Fibroblast of skin of left quadriceps (primary cell): ENCODE measurements at places on chromosomes 2 and 18.
A peak's percentile ranks its signal among the peaks of the same experiment; 100 is the strongest.

DNA sequence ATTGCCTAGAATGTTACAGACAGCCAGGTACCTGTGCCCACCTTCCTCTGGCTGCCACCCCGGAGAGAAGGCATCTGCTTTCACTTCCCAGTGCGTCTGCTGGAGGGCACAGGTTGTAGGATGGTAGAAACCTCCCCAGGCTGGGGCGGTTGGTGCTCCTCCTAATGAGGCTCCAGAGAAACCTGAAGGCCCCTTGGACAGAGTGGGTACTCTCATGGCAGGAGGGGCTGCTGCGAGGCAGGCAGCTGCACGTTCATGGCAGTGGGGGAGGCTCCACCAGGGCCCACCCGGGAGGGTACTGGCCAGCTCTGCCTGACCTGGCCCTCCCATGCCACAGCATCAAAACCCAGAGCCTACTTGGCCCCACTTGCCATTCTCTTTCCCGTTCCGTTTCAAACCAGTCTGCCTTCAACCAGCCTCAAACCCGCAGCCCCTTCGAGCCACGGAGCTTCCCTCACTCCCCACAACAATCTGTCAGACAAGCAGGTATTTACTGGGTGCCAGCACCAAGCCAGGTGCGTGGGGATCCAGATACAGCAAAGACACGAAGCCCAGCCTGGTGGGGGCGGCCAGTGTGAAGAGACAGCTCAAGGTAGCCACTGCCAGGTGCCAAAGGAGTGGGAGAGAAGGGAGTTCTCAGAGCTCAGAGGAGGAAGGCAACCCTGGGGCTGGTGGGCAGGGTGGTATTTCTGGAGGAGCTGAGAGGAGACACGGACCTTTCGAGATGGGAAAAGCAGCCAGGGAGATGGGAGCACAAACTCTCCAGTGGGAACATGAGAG is 229.6 kb downstream of the LOXHD1 start:
- DNase-seq: no peak

- no peak for DNase-seq
Observed at GRCh38 chr2:179266271-179266670, 1.6 kb upstream of the SESTD1 start.

DNA sequence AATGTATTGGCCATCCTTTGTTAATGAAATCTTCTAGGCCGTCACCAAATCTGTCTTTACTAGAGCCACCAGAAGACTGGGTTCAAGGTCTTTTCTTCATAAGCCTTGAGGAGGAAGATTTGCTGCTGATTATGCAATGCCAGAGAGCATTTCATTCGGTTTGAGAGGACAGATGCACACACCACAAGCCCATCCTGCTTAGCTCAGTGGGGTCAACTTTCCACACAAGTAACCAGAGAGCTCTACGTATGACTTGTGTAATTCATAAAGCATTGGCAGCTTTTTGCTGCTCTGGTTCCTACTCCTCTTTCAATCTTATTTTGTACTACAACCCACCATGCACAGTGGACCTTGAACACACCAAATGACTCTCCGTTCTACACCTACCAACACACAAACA is 106.9 kb downstream of the OSR1 start:
- DNase-seq: no peak

DNA sequence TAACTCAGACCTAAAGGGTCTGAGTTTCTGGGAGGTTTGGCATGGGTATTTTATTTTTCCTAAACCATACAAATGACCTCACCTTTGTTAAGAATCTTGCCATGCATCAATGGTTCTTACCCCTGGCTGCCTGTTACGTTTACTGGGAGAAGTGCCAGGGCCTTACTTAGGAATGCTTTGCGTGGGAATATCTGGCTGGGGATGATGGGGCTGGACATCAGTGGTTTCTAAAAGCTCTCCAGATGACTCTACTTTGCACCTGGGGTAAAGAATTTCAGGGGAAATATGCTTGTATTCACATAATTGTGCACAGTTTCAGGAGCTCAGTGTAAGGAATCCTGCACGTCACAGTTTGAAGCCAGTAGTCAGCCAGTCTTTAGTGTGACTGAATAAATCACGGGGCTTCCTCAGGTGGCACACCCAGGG is 18.2 kb upstream of the DAW1 start:
- peak; percentile 44 for DNase-seq

DNA sequence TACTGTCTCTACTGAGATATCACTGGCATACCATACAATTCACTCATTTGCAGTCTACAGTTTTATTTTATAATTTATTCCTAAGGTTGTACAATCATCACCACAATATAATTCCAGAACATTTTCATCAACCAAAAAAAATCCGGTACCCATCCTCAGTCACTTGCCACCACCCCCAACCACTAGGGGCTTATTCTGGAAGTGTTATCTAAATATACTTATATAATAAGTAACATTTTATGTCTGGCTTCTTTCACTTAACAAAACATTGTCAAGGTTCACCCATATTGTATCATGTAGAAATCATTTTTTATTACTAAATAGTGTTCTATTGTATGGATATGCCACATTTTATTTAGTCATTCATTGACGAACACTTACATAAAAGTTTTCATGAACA is 440.8 kb downstream of the RNF144A start:
- DNase-seq: no peak

- peak; percentile 42 for DNase-seq
Observed at GRCh38 chr2:144477281-144477956, 42.5 kb downstream of the ZEB2 start.

DNA sequence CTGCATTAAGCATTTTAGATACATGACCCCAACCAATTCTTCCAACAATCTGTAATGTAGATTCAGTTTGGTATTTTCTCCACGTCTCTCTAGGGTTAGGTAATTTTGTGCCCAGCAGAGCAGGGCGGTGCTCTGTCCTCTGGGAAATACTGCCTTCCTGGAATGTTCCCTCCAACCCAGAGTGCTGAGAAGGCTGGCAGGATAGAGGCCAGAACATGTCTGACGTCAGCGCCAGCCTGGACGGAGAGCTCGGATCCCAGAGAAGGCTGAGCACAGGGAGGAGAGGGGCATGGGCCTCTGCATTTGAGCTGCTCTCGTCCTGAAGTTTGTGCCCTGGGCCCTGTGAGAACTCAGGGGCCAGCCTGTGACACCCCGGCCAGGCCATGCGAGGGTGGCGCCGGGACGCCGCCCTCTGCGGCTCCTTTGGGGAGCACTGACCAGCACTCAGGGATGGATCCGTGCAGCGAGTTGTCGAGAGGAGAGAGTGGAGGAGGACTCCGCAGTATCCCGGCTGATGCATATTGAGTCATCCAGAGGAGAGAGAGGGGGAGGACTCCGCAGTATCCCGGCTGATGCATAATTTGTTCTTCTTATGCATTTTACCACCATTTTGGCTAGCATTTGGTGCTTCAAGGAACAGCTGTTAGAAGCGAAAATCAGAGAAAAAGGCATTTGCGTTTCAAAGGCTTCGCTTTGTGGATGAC is 80.0 kb upstream of the PXDN start:
- no peak for DNase-seq

DNA sequence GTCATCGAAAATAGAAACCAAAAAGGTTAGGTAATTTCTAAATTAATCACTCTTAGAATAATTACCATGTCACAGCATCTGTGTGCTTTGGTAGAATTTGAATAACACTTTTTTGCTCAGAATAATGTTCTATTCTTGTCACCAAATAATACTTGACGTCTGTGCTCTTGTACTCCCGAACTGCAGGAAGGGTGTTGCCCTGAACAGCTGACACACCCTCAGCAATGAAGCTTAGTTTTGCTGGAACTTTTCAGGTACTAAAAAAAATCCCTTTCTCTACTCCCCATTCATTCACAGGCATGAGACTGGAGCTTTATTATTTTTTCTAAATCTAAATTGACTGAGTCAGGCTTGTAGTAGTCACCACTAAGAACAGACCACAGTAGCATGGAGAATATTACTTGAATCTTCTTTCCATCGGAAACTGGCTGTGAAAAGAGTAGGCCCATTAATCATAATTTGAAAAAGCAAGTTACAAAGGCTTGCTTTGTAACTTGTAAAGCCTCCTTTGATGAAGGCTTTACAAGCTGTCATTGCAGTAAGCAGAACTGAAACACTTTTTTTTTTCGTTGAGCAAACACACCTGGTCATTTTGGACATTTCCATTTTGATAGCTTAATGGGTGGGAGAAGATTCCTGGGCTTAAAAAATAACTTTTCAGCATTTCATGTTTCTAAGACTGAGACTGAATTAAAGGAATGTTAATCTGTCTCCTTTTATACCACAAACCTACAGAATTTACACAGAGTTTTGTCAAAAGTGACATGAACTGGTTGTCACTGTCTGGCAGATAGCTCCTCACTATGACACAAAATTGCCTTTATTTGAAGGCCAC is 70.3 kb upstream of the PELI1 start:
- DNase-seq: no peak

GRCh38 chr2:3738454-3738853 is 35.1 kb downstream of the DCDC2C start:
- DNase-seq: peak; percentile 27

GRCh38 chr2:224799691-224800090 is 83.5 kb upstream of the CCDC195 start:
- no peak for DNase-seq

DNA sequence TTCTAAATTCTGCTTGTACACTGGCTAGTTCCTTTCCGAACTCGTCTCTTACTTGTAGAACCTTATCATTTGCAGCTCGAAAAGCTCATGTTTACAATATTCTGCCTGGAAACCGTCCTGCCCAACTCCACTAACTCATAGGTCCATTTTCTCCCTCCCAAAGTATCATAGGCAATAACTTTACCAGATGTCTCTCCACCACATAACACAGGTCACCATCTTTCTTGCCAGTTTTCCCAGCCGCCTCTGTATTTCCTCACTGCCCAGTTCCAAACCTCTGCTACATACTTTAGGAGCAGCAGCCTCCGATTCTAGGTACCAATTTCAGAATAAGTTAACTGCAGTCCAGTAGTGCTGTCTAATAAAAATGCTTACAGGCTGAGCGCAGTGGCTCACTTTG is 259.5 kb downstream of the GLI2 start:
- DNase-seq: no peak

- no peak for DNase-seq
Observed at GRCh38 chr2:7004636-7005035, 87.4 kb downstream of the RNF144A start.

DNA sequence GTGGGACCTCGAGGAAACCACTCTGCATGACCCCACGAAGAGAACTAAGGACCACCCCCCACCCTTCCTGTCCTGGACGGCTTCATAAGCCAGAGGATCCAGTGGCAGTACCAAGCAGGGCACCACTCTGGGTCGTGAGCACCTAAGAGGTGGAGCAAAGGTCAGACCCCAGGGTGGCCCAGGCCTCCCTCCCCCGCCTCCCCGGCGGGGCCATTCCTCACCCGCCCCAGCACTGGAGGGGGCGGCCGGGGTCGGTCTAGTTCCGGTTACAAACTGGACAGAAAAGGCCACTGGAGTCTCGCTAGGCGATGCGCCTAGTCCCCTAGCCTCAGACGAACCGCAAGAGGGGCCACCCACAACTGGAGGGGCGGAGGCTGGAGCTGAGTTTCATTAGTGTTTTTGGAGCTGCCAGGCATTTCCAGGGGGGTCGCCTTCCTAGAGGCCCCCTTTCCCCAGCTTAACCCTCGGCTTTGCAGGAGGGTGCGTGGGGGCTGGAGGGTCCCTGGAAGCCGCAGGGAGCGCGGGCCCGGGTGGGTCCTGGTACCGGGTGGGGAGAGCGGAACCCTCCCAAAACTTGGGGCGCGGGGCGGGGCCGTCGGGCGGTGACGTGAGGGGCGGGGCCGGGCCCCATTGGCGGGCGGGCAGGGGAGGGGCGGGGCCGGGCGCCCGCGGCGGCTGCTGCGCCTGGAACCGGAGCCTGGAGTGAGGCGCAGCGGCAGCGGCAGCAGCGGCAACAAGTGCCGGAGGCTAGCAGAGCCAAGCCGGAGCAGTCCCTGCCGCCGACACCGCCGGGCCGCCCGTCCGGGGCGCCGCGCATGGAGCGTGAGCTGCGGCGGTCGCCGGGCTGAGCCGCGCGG is at the start of gene B3GNT2:
Gene B3GNT2, plus strand, starts transcription at position 695 of the 857 bp plus-strand sequence. CDS start 26,106 bp downstream, outside the sequence.
- peak; percentile 32 for DNase-seq

- no peak for DNase-seq
Observed at GRCh38 chr2:8151888-8152287, 530.0 kb upstream of the ID2 start.

DNA sequence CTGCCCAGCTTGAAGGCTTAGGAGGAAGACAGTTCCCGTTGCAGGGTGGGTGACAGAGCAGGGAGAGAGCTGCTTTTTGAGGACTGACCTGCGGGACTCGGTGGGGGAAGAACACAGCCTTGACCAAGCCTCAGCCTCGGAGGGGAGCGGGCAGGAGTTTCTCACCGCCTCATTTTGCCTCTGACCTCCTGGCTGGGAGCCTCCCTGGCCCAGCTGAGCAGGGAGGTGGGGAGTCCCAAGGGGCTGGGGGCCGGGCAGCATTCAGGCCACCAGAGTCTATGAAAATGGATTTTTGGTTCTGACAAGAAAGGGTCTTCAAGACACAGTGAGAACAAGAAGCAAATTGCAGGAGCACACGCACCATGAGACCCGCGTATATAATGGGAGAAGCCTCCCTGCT is 51.3 kb upstream of the SMAD7 start:
- DNase-seq: no peak

GRCh38 chr2:42855221-42855970 is 63.0 kb upstream of the HAAO start:
- no peak for DNase-seq

DNA sequence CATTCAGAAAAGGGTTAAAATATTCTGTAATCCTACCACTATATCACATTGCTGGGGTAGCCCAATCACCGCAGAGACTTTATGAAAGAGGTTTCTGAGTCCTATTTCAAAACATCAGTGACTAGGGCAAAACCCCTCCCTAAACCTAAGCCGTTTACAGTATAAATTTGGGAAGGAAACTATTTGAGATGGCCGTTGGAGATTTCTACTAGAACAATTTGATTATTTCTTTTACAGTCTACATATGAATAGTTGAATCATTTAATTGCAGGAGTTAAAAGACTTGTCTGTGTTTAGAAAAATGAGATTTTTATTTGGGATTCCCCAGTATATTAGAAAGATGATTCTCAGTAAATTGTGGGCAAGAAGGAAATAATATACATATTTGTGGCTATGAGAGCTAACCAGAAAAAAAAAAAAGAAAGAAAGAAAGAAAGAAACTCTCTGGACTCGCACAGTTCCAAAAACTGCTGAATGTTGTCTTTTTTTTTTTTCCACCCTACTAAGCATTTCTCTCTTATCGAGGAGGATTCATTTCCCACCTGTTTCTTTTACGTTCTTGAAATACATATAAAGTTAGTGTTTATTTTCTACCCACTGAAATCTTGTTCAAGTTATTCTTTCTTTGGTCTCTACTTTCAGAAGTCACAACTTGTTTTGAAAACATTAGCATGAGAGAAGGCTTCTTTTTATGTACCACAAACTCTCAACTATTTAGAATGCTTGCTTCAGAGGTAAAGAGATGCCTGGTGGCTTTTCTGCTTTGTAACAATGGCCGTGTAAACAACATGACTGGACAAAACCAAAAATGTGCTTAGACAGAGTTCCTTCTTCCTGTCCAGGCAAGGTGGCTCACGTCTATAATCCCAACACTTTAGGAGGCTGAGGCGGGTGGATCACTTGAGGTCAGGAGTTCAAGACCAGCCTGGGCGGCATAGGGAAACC is 65.9 kb downstream of the BCL2 start:
- peak; percentile 42 for DNase-seq

DNA sequence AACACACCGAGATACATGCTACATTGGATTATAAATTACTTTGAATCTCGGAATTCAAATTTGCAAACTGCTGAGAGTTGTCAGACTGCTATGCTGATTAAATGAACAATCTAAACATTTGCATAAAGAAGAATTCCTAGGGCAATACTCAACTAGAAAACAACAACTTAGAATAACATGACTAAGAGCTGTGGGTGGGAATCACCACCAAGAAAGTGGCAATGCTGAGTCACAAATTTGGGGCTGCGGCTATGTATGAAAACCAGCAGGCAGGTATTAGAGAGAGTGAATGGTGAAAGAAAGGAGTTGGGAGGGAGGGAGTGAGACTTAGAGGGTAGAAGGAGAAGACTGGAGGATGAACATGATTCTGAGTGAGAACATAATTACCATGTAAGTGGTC is 559.5 kb downstream of the PIK3C3 start:
- no peak for DNase-seq
